CD4-positive, alpha-beta T cell treated with Interleukin-17A for 1 hour (primary cell): ENCODE measurements at places on chromosomes 12 and 14.

GRCh38 chr12:44227616-44228015 is 391.7 kb downstream of the TMEM117 start:
- DNase-seq, result no peak

- no peak for DNase-seq
Observed at GRCh38 chr14:53606203-53606602, 350.4 kb downstream of the BMP4 start.

GRCh38 chr12:10393291-10393690 is 3.5 kb upstream of the KLRK1 start:
- no peak for DNase-seq

DNA sequence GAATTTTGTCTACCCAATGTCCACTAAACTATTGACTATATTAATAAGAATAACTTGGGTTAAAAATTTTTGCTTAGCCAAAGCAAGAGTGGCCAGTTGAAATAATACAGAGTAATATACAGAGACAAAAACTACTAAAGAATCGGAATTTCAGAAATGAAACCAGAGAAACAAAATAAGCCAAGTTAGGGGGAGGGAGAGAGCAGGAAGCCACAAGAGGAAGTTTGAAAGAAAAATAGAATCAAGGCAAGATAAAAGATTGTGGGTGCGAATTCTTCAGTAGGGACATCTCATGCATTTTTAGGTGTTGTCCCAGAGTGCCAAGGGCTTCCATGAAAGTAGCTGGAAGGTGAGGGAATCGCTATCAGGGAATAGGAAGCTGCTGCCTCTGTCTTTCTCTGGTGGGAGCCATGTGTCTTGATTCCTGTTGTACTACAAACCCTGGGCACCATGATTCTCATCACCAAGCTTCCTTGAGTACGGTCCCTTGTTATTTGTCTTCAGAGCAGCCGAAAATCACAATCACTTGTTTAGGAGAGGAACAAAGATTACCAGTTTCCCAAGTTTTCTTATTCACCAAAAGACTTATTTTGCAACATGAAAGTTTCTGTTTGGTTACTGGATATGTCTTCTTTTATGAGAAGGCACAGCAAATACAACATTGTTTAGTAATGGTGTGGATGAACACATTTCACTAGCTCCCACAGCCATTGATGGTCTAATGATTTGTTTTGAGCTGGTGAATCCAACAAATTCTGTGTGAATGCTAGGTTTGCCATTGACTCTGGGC is 16.7 kb downstream of the NEUROD4 start:
- peak; percentile 31 for DNase-seq

DNA sequence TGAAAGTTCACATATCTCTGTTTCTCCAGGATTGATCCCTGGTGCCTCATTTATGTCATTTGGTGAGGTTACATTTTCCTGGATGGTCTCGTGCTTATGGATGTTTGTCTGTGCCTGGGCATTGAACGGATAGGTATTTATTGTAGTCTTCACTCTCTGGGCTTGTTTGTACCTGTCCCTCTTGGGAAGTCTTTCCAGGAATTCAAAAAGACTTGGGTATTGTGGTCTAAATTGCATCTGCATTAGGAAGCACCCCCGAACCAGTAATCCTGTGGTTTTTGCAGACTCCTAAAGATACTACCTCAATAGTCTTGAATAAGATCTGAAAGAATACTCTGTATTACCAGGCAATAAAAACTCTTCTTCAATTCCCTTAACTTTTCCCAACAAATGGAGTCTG is 720.8 kb downstream of the SLC6A15 start:
- no peak for DNase-seq

DNA sequence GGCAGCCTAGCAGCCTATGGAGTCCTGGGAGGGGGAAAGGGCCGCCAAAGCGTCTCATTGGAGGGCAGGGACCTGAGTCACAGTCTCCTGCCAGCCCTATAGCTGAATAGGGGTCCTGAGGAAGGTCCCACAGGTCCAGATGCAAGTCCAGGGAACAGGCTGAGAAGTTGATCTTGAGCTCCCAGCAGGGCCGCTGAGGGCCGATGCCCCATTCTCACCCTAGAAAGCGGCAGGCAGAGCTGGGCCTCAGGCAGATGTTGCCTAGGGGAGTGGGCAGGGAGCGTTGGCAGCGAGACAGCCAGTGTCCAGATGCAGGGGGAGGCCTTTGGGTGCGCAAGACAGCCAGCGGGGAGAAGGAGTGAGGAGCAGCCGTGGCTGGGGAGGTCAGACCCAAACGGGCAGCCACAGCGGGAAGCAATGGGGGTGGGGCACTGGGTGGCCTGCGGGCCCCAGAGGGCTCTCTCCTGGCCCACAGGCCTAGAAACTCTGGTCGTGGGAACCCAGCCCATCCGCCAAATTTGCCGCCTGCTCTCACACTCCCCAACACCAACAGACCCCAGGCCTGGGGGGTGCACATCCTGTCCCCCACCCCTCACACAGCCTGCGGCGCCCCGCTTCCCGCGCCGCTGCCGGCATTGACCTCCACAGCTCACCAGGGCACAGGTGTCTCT is 1.1 kb downstream of the HDAC7 start:
- peak; percentile 55 for DNase-seq

DNA sequence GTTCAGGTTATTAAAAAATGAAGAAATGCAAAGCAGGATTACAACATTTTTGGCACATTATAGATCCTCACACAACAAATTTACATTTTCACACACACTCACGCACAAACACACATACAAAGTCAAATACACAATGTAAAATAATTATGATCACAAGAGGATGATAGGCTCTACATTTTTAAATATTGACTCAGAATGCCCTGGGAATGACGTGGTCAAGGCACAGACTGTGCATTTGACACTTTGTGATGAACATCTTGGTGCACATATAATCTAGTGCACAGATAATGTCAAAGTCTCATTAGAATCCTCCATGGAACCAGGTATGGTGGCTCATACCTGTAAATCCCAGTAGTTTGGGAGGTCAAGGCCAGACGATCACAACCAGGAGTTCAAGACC is 49.4 kb downstream of the DPF3 start:
- no peak for DNase-seq

- no peak for DNase-seq
Observed at GRCh38 chr12:84756961-84757360, 155.6 kb downstream of the SLC6A15 start.

GRCh38 chr14:75523771-75524171 is 1.5 kb downstream of the BATF start:
- peak; percentile 40 for DNase-seq

DNA sequence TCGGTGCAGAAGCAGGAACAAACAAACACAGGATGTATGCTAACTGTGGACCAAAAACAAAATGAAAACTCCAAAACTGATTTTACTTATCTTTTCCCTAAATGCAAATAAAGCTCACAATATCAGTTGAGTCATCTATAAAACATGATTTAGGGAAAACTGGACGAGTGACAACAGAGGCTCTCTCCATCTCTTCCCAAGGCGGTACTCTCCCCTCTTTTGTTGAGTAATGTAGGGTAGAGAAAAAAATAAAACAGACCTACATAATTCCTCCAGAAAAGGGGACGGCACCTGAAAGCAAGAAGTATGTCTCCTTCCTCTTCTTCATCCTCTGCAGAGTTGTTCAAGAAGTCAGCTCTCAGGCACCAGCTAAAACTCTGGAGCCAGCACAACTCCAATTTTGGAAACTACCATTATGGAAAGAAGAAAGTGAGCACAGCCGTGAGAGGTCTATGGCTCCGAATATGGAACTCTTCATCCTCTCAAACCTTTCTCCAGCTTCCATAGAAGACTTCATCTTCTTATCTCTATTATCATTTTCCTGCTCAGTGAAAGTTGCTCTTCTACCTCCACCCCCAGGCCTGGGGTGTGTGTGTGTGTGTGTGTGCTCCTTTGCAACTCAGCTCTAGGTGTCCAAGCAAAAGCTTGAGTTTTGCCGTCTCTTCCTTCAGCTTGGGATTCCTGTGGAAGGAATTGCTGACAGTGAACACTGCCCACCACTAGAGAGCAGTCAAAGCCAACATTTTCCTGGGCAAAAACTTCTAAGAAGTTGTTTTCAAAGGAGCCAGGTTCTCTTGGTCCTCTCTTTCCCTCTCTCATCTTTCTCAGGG is 155.4 kb downstream of the DIO2 start:
- DNase-seq, result no peak
